ENCODE measurements at places on chromosomes 1 and 21.

DNA sequence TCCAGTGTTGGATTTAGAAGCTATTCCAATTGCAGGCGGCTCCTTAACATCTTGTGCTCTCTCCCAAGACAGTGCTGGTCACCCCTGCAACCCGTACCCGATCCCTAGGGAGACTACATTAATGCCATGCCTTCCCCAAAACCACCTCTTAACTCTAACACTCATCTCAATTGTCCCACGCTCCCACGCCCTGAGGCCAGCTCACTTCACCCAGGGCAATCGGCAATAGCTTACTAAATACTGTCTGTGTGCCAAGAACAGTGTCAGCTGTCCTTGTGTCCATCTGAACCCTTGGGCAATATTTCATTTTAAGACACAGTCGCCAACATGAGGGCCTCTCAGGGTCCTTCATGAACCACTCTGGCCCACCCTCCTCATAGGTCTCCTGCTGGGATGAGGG is 13.9 kb downstream of the C1orf198 start:
- no peak for DNase-seq

DNA sequence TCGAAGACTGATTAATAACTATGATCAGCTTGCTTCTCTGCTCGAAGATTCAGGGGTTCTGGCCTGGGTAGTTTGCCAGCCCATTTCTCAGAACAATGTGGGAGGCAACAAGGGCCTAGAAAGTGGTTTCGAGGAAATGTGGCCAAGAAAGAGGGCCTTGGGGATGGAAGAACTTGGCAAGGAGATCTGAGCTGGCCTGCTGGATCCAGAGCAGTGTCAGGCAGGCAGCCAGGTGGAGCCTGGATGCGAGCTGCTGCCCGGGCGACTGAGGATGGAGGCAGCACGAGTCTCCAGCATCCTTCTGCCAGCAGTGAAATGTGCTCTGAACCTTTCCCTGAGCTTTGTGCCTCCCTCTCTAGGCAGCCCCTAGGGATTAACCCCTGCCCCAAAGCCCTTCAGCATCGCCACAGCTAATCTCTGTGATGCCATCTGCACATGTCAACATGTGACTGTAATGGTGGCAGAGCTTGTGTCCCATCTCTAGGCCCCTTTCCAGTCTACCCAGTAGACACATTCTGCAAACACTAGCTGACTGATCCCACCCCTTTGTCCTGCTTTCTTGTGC is 61.0 kb upstream of the NEK2 start:
- DNase-seq = peak; percentile 36

- DNase-seq = no peak
Observed at GRCh38 chr1:71001624-71002023, 46.0 kb downstream of the PTGER3 start.

DNA sequence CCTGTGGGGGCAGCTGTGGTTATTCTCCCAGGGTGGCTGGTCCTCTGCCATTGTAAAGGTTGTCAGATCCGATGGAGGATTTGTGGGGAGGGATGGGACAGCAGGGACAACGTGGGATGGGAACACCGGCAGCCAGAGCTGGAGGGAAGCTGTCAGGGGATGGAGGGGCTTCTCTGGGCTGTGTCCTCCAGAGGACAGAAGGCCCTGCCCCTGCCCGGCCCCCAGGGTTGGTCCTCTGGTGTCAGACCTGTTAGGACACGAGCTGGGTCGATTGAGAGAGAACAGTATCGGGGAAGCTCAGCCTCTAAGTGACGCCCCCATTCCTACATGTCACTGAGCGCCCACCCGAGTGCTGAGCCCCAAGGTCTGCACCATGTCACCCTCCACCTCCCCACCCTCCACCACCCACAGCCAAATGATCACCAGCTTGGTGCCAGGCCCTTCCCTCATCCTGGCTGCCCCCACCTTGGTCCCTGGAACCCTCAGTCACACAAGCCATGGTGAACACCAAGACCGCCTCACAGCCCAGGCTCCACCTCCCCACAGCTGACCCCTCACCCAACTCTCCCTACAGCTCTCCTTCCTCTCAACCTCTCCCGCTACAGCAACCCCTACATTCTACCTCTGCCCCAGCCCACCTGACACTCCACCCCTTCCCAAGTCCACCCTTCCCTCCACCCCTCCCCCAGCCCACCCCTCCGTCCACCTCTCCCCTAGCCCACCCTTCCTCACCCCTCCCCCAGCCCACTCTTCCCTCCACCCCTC is 244.4 kb downstream of the MATN1 start:
- no peak for DNase-seq

- DNase-seq = no peak
Observed at GRCh38 chr21:43315244-43316137, 111.4 kb downstream of the SIK1 start.

DNA sequence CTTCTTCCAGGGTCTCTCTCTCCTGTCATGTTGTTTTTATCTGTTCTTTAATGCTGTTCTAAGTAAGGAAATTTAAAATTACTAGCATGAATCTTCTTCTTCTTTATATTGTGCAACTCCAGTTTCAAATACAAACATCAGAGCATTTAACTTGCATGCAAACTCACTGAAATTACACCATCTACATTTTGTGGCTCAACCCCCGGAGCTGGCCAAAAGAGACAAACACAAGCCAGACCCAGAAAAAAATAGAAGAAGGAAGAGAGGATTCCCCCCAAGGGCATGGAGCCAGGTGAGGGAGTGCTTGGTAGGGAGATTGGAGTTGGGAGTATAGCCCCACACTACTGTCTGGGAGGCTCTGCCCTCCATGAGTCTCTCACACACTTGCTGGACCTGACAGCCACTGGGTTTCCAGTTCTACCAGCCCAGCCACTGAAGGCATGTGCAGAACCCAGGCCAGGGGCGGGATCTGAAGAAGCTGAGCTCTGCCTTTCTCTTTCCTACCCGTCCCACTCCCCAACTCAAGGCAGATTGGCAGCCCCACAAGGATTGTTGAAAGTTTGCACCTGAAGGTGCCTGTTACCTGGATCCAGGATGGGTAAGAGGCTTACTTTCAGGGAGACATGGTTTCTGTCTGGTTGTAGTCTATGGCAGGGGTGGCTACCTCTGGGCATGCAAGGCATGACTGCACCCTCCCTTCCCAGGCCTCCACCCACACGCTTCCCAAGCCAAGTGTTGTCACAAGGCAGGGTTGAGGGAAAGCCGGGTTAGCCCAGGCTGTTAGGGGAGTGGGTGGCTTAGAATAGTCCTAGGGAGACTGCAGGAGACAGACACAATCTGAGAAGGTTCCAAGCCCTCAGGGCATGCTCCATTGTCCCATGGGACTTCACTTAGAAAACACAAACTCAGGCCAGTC is 297.2 kb downstream of the TGFB2 start:
- DNase-seq = no peak

- peak; percentile 68 for DNase-seq
Observed at GRCh38 chr1:201742955-201743805, 85.8 kb upstream of the IPO9 start.

- no peak for DNase-seq
Observed at GRCh38 chr1:173195596-173196088, 11.5 kb downstream of the TNFSF4 start.
